ENCODE measurements at places on chromosomes 13 and 19.

DNA sequence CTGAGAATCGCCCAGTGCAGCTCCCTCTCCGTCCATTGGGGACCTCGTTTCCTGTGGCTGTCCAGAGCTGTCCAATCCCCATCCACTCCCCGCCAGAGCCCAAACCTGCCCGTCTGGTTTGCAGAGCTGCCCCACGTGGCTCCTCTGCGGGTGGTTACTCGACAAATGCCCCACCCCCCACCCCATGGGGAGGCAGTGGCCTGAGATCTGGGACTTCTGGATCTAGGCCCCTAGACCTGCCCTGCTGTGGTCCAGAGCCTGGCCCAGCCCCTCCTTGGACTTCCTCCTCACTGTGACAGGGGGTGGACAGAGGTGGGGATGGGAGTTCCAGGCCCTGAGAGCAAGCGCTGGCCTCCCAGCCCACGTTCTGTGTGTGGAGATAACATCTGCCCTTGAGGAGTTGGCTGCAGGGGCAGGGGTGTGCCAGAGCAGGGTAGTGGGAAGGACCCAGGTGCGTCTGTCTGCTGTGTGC is 29.1 kb downstream of the PAK4 start:
- no peak for DNase-seq

DNA sequence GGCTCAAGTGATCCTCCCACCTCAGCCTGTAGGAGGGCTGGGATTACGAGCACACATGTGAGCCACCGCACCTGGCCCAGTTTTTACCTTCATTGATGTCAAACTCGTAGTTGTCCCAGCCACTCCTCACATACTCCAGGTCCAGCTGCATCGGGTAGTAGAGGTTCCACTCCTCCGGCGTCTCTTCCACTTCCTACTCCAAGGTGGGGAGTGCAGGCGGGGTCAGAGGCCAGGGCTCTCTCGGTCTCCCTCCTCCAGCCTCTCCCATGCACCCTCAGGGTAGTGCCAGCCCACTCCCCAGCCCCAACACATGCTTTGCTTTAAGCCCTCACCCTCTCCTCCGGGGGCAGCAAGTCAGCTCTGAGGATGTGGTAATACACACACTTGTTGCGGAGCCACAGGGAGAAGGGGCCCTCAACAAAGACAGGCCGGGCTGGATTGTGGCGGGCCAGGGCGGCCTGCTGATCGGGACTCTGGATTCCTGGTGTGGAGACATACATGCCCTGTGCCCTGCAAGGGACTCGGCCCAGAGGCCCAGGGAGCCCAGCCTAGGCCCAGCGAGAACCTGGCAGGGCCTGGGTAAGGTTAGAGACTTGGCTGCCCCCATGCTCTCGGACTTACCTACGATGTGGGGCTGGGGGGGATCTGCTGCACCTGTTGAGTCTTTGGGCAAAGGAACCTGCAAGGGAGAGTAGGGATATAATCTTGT is 1.9 kb upstream of the ZNF653 start:
- no peak for DNase-seq

DNA sequence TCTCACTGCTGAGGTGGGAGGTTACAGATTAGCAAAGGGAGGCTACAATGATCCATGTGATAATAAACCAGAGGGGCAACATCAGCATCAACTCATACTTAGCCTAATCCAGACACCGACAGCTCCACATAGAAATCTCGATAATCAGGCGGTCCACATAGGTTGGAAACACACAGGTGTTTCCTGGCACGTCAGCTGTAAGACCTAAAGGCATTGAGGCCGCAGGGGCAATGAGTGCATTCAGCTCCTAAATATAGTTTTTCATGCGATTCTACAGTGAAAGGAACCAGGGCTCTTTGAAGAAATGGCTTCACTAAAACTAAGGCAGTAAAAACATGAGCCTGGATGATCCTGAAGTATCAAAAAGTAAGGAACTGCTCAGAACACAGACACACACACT is 19.3 kb downstream of the PLPP2 start:
- DNase-seq = no peak

- DNase-seq = no peak
Observed at GRCh38 chr19:4102339-4103079, 21.4 kb downstream of the MAP2K2 start.

GRCh38 chr13:33321686-33322542 is 36.4 kb upstream of the STARD13 start:
- DNase-seq = no peak

DNA sequence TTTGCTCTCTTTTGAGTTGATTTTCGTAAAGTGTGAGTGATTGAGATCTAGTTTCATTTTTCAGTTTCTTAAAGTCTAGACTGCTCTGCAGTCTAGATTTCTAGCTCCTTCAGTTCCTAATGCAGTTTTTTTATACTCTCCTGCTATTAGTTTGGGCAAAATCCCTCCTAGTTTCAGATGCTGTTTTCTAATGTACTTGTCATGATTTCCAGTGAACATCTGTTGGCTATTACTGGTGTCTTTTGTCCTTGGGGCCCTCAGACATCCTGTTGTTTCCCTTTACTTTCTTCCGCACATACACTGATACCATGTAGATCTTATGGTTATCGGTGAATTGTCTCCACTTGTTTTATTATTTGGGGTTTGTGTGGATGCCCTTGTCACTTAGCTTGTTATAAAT is 292.1 kb downstream of the TDRD3 start:
- no peak for DNase-seq

DNA sequence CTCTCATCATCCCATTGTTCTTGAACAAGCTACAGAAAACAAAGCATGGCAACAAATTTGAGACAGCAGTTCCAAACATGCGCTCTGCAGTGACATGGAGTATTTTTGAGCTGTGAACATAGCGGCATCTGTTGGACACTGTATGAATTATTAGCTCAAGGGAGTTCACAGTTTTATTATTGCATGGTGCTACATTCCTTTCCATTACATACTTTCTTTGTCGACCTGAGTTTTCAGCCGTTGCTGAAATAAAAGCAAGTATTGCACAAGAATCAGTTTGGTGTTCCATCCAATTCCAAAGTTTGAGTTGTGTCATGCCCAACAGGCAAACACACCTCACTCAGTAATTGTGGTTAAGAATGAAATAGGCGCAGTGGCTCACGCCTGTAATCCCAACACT is 30.1 kb upstream of the METTL21C start:
- DNase-seq = no peak

DNA sequence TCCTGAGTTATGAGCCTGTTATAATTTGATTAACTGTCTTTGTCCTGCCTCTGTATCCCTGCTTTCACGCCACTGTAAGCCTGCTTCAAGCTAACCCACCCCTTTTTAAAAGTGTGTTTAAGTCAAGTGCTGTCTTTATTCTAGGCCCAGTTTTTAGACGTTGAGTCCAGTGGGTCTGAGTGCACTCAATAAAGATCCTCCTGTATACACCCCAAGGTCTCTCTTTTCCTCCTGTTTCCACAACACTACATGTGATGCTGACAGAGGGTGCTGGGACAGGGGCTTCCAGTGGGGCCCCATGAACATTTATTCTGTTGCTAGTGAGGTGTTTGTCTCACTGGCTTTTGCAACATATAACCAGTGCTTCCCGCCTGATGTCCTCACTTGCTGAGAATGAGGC is 6.7 kb upstream of the F2RL3 start:
- no peak for DNase-seq

DNA sequence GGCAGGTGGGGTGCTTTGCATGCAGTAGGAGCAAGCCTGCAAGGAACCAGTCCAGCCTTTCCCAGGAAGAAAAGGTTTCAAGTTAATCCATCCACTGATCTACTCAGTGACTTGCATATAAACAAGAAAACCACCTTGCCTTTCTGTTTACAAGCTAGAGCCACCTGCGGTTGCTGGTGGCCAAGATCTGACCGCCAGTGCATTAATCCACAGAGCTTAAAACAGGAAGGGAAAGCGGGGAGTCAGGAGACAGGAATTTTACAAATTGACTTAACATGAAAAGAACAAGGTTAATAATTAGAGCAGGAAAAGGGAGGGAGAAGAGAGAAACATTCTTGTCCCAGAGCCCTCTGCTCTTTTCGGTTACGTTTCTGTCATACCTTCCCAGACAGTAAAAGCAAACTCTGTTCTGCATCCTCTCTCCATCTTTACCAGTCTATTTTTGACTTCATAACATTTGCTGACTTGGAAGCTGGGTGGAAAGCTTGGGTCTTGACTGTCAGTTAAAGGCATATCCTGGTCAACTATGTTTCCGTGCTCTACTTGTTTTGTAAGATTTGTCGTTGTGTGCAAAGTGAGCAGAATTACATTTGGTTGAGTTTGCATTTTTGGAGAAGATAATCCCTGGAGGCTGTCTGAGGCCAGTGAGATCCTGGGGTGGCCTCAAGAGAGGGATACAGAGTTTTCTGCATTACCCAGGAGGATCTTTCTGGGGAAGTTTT is 760.6 kb downstream of the EFNB2 start:
- DNase-seq = no peak

DNA sequence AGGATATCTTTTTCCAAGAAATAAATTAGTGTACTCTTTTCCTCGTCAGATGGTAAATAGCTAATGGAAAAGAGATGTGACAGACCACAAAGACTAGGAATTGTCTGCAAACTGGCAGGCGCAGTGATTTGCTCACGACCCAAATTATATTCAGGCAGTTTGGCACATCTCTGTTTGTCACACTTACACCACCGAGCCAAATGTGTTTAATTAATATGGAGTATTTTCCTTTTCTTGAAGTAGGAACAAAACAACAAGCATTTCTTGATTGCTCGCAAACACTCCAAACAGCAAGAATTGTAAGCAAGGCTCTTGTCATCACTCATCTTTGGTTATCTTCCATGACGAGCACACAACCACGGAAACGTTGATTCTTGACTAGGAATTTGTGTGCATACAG is 884.2 kb downstream of the PCDH9 start:
- no peak for DNase-seq

- no peak for DNase-seq
Observed at GRCh38 chr13:102700088-102701031, 5.5 kb upstream of the METTL21C start.

DNA sequence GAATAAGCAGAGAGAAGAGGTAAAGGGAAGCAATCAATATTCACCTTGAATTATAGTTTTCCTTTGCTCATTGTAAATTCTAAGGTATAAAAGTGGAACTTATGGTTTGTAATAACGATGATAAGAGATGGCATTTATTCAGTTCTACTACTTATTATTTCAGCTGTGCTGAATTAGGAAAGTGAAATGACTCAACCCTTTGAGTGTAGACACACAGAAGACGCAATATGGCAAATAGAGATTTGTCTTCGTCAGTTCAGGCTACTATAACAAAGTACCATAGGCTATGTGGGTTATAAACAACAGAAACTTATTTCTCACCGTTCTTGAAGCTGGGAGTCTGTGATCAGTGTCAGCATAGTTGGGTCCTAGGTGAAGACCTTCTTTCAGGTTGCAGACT is 713.0 kb upstream of the PCDH9 start:
- no peak for DNase-seq

GRCh38 chr13:113748101-113748861 is 10.7 kb upstream of the TMEM255B start:
- no peak for DNase-seq

DNA sequence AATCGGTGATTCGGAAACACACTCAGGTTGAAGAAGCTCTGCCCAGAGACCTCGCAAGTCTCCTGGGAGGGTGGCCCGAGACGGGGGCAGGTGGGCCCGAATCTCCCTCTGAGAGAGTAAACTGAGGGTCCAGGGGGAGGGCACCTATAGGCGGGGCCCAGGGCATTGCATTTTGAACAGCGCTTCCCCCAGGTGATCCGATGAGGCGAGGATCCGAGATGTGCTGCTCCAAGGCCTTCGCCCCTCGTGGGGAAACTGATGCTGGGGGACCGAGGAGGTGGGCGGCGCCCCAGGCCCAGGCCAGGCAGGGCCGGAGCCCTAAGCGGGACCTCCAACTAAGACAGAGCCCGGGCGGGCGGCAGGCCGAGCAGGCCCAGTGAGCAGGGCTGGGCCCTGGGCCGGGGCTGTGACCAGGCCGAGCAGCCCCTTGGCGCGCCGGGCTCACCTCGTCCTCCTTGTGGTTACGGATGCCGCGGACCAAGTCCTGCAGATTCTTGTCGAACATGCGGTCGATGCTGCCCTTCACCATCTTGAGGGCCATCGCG is 500 bp downstream of the AP3D1 start:
- DNase-seq = no peak

DNA sequence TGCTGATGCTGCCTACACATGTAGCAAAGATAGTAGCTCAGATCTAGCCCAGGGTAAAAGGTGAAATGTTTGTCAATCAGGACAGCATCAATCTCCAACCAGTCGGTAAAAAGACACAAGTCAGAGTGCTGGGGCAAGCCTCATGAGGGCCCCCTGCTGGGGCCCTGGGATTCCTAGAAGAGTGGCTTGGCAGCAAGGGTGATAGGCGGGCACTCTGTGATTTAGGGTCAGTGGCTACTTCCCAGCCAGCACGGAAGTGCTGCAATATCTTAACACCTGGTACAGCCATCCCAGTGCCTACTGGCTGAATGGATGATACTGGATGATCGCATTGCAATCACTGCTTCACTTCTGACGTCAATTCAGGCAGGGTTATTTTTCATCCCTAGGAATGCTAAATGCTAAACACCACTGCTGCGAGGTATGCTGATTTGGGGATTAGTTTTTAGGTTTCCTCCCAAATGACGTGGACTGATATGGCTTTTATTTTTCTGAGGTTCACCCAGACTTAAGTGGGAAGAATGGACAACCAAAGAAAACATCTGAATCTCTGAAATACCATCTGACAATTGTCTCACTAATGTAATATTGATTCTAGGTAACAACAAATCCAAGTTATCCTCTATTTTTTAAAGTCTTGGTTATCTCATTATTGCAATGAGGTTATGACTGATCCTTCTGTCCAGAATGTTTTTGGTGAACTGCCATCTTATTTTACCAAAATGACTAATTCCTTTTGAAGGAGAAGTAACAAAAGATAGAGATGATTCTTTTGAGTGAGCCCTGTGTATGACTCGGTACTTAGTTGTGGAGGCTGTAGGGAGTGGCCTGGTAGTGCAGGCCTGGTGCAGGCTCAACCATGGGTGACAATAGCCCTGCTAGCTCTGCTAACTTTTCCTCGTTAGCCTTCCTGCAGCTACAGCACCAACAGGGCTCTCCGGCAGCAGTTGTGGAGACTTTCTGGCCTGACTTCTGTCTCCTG is 432.5 kb downstream of the FGF9 start:
- no peak for DNase-seq

- no peak for DNase-seq
Observed at GRCh38 chr19:2517881-2518601, 42.1 kb downstream of the GADD45B start.

DNA sequence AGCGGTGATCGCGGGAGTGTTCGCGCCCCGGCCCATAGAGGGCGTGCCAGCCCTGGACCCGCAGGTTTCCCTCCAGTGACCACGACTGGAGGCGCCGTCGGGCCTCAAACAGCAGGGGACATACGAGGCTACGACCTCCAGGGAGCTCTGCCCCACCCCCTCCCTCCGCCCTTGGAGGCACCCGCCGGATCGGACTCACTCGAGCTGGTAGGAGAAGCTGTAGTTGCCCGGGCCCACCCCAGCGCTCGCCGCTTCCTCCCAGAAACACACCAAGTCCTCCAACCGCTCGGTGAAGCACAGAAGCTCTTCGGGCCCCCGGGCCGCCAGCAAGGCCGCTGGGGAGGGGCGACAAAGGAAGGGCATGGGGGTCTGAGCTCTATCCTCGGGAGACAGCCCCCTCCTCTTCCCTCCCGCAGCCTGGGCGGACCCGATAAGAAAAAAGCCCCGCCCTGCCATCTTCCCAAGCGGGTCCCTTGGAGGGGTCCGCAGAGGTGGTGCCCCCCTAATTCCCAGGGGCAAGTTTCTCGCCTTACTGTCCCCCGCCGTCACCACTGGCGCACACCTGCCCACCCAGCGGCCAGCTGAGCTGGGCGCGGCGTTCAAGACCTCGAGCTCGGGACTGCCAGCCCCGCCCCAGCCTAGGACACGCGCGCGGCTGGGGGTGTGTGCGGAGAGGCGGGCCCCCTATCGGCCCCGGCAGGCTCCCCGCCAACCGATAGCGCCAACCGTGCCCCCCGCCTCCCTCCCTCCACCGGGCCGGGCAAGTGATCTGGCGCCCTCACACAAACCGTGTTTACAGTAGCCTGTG is 1.0 kb downstream of the EPOR start:
- DNase-seq = no peak
